ENCODE measurements at places on chromosomes 2 and 18.

GRCh38 chr2:154961676-154962075 lies 263.2 kb downstream of the KCNJ3 start:
- no peaks in the 10 kb centered on the region for H3K36me3 ChIP-seq
- DNase-seq, result no peak
- H3K27ac ChIP-seq, result no peak overlapping the region
- H3K4me3 ChIP-seq, result no peak overlapping the region
- H3K4me1 ChIP-seq, result no peaks in the 10 kb centered on the region

- H3K27ac ChIP-seq, result no peak overlapping the region
- H3K27me3 ChIP-seq, result no peaks in the 10 kb centered on the region
- peaks cover 3% of the 10 kb centered on the region for H3K4me1 ChIP-seq
- no peaks in the 10 kb centered on the region for H3K36me3 ChIP-seq
Observed at GRCh38 chr2:231900486-231900942, 25.7 kb downstream of the NPPC start.

GRCh38 chr18:74234326-74235171 lies 57.2 kb downstream of the CYB5A start:
- no peaks in the 10 kb centered on the region for H3K4me1 ChIP-seq
- no peaks in the 10 kb centered on the region for H3K36me3 ChIP-seq
- no peak for DNase-seq
- no peaks in the 10 kb centered on the region for H3K27me3 ChIP-seq
- H3K27ac ChIP-seq, result no peak overlapping the region

DNA sequence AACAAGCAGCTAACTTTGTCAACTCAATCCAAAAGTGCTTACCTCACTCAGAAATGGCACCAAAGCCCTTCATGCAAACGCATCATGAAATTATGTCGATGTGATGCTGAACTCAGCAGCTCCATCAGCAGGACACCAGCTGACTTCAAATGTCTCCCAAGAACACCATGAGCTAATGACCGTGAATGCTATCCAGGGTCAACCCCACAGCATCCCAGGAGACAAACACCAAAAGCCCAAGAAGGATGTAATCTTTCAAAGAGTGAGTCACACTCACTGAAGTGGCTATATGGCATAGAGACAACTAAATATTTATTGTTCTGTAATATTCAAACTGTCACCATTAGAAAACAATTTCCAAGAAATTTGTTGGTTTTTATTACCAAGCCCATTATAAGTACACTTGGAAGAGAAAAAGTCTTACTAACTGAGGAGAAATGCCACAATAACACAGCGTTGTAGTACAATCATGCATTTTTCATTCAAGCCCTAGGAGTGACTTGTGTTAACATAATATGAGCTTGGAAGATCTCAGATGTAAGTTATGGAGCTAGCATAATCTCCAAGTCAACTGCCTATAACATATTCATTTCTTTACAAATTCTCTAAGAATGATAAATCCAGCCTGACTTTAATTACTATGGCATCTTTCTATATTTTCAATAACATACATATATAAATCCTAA lies 165.0 kb upstream of the CCDC68 start:
- H3K4me3 ChIP-seq, result no peak overlapping the region
- DNase-seq, result no peak
- H3K27me3 ChIP-seq, result no peaks in the 10 kb centered on the region
- H3K4me1 ChIP-seq, result no peaks in the 10 kb centered on the region
- H3K36me3 ChIP-seq, result no peaks in the 10 kb centered on the region

DNA sequence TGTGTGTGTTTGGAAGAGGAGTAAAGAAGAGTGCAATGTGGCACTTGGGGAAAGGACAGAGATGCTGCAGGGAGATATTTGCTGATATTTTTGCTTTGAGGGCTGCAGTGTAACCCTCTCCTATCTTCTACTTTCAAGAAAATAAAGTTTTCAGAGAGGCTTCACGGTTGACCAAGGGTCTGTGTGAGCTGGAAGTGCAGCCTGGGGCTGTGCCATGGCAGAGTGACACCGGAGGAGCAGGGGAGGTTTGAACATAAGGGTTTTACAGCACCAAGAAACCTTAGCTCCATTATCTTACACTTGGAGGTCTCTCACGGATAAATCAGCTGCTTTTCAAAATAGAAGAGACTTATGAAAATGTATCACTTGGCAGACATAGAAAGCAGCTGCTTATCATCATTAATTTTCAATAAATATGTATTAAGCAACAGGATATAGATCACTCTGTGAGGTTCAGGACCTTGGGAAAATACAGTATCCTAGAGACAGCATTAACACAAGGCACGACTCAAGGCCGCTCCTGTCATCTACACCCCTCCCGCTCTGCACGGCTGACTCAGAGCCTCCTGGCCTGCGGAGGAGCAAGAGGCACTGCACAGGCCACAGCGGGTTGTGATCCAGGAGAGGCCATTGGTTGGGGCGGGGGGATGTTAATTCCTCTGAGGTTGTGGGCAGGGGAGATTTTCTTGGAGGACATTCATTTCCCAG lies 127.8 kb downstream of the COPS8 start:
- no peaks in the 10 kb centered on the region for H3K27me3 ChIP-seq
- no peak overlapping the region for H3K27ac ChIP-seq
- H3K4me3 ChIP-seq, result no peak overlapping the region
- H3K4me1 ChIP-seq, result no peaks in the 10 kb centered on the region

- no peak overlapping the region for H3K27ac ChIP-seq
- no peaks in the 10 kb centered on the region for H3K4me1 ChIP-seq
- no peak for DNase-seq
- no peak overlapping the region for H3K4me3 ChIP-seq
- H3K27me3 ChIP-seq, result no peaks in the 10 kb centered on the region
- no peaks in the 10 kb centered on the region for H3K36me3 ChIP-seq
Observed at GRCh38 chr2:237314198-237314597, 99.8 kb downstream of the COL6A3 start.

DNA sequence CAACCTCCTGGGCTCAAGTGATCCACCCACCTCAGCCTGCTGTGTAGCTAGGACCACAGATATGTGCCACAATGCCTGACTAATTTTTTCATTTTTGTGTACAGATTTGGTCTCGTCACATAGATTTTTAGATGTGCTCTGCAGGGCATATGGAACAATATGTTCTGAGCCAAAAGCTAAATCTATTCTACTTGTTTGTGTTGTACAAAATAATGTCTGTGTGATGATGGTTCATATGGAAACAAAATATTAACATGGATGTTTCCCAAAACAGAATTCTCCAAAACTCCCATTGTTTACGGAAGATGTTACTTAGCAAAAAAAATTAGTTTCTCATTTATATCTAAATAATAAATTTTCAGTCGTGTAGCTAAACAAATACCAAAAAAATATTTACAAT lies 12.6 kb upstream of the KLHL23 start:
- no peak overlapping the region for H3K4me3 ChIP-seq
- no peak for DNase-seq
- no peaks in the 10 kb centered on the region for H3K36me3 ChIP-seq
- no peaks in the 10 kb centered on the region for H3K27me3 ChIP-seq

GRCh38 chr18:44686156-44686555 lies 5.5 kb downstream of the SETBP1 start:
- no peaks in the 10 kb centered on the region for H3K36me3 ChIP-seq
- H3K27ac ChIP-seq, result no peak overlapping the region
- H3K4me1 ChIP-seq, result peaks cover 11% of the 10 kb centered on the region

DNA sequence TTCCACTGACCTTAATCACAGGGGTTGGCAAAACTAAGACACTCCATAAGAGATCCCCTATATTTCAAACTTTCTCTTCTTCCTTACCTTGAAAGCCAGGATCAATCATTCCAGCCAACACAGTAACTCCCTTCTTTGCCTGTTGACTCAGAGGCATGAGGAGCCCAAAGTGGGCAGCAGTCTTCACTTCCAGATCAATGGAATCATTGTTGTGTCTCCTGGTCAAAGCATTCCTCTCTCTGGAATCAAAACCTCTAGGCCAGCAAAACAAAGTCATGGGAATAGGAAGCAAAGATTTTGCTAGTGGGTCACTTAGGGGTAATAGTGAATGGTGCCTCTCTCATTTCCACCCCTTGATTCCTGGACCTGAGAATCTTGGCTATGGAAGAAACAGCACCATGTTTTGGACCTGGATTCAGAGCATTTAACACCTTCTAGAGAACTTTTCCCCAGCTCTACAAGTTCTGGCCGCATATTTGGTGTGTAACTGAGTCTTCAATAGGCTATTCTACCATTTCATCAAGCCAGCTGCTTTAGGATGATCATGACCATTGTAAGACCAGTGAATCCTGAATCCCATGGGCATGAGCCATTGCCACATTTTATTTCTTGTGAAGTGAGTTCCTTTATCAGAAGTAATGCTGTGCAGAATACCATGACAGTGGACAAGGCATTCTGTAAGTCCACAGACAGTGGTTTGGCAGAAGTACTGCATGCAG lies 65.7 kb upstream of the SERPINE2 start:
- H3K36me3 ChIP-seq, result no peaks in the 10 kb centered on the region
- no peak for DNase-seq
- H3K4me1 ChIP-seq, result no peaks in the 10 kb centered on the region
- H3K4me3 ChIP-seq, result no peak overlapping the region
- no peaks in the 10 kb centered on the region for H3K27me3 ChIP-seq

DNA sequence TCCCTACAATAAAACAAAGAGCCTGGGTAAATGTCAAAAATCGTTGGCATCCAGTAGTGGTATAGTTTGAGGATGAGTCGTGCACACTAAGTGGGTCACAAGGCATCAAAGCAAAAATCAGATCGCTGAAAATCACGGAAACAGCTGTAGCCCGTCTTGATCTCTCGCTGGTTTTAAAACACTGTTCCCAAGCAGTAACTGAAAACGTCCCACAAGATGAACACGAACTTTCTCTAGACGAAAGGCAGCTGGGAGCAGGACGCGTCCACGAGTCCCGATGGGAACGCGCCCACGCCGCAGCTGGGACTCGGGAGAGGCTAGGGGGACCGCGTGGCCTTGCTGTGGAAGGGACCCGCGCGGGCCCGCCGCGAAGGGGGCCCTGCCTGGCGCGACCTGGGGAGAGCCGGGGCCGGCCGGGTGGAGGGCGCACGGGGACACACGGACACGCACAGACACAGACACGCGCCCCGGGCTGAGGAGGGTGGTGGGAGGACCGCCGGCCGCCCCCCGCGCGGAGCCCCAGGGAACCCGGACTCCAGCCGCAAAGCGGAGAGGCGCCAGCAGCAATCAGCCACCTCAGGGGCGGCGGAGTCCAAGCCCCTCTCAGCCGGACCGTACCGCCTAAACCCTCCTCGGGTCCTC lies 651 bp downstream of the STK17B start:
- H3K4me1 ChIP-seq, result peaks cover 25% of the 10 kb centered on the region
- DNase-seq, result peak; percentile 44
- H3K4me3 ChIP-seq, result peak overlapping the region; percentile 96
- peak overlapping the region; percentile 94 for H3K27ac ChIP-seq
- peaks cover under 1% of the 10 kb centered on the region for H3K36me3 ChIP-seq

- peak within 1 kb of the TSS; percentile 87 for H3K4me3 ChIP-seq
- peak within 1 kb of the TSS; percentile 75 for H3K27ac ChIP-seq
- peaks cover 8% of the 10 kb centered on the region for H3K4me1 ChIP-seq
- no peaks in the 10 kb centered on the region for H3K36me3 ChIP-seq
Observed at GRCh38 chr2:61017556-61018317, at the start of the genes PEX13 and PUS10. TSS of gene PEX13 (plus strand) at chr2:61017720. CDS start at chr2:61017760, 40 bp downstream. TSS of gene PUS10 (minus strand) at chr2:61018255. CDS start at chr2:61011890, 6,365 bp downstream.

GRCh38 chr2:220855296-220855695 lies 716.8 kb downstream of the EPHA4 start:
- H3K27ac ChIP-seq, result no peak overlapping the region
- no peaks in the 10 kb centered on the region for H3K4me1 ChIP-seq
- no peaks in the 10 kb centered on the region for H3K27me3 ChIP-seq
- no peak for DNase-seq
- no peak overlapping the region for H3K4me3 ChIP-seq

DNA sequence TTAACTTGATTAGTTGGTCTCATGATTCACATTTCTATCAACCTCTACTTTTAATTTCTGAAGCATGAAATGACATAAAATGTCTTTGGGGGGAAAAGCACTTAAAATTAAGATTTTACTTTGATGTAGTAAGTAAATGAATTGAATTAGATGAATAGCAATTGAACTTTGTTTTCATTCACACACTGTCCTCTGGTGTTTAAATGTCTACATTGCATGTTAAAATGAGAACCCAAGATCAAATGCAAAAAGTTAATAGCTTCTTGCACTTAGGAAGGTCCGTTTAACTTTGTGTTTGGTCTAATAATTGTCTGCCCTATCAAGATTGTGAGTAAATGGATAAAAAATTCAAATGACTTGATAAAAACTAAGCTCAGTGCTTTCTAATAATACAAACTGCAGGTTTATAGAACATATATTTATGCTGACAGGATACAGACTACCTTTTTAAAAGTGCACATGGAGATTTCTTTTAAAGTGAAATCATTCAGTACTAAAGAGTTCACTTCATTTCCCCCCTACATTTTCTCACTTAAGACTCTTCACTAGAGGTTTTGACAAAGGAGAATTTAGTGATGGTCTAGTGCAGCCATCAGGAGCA lies 156.2 kb upstream of the NABP1 start:
- H3K36me3 ChIP-seq, result no peaks in the 10 kb centered on the region
- no peaks in the 10 kb centered on the region for H3K27me3 ChIP-seq
- no peak overlapping the region for H3K4me3 ChIP-seq
- H3K4me1 ChIP-seq, result no peaks in the 10 kb centered on the region
- no peak overlapping the region for H3K27ac ChIP-seq

- DNase-seq, result no peak
- no peak overlapping the region for H3K27ac ChIP-seq
- no peaks in the 10 kb centered on the region for H3K4me1 ChIP-seq
- H3K36me3 ChIP-seq, result no peaks in the 10 kb centered on the region
- H3K4me3 ChIP-seq, result no peak overlapping the region
- no peaks in the 10 kb centered on the region for H3K27me3 ChIP-seq
Observed at GRCh38 chr2:21220930-21221329, 97.2 kb downstream of the TDRD15 start.

- H3K27me3 ChIP-seq, result no peaks in the 10 kb centered on the region
- no peak overlapping the region for H3K27ac ChIP-seq
- H3K36me3 ChIP-seq, result no peaks in the 10 kb centered on the region
- H3K4me3 ChIP-seq, result no peak overlapping the region
- H3K4me1 ChIP-seq, result no peaks in the 10 kb centered on the region
Observed at GRCh38 chr2:119025013-119025412, 83.0 kb downstream of the MARCO start.

DNA sequence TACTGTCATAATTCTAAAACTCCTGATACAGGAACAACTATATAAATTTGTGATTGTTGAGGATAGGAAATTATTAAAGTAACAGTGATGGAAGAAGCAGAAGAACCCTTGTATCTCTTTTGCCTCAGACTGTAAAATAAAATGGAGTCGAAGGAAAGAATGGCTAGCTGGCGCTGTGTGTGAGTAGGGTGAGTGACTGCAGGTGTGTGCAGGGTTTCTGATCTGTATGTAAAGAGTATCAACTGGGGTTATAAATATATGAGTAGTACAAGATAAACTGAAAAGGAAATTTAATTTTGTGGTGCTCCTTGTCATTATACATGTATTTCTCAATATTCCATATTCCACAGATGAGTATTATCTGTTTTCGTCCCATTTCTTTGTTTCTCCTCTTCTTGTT lies 15.2 kb downstream of the POLI start:
- no peak for DNase-seq
- peaks cover 34% of the 10 kb centered on the region for H3K36me3 ChIP-seq
- no peaks in the 10 kb centered on the region for H3K4me1 ChIP-seq
- H3K27me3 ChIP-seq, result no peaks in the 10 kb centered on the region
- H3K4me3 ChIP-seq, result no peak overlapping the region

DNA sequence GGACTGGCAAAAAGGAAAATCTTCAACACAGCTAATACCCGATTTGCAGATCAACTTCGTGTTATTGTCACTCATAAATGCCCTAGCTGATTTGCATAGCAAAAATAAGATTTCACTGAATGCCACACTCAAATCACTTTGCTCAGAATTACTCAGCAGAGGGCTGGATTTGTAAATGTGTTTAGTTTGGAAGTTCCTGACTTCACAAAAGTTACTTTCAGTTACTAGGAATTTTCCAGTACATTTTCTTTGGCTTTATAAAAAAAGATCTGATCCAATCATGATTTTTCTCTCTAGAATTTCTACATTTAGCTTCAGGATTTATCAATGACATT lies 433.3 kb upstream of the ID2 start:
- no peaks in the 10 kb centered on the region for H3K36me3 ChIP-seq
- no peaks in the 10 kb centered on the region for H3K27me3 ChIP-seq
- H3K27ac ChIP-seq, result no peak overlapping the region
- DNase-seq, result no peak
- peaks cover 8% of the 10 kb centered on the region for H3K4me1 ChIP-seq
